ENCODE measurements at places on chromosomes 2 and 18.

GRCh38 chr2:163768881-163769695, 33.3 kb upstream of the FIGN start:
- no peak for DNase-seq

- no peak for DNase-seq
These were observed 519.5 kb upstream of the CHAC2 start for GRCh38 chr2:53247956-53248735.

DNA sequence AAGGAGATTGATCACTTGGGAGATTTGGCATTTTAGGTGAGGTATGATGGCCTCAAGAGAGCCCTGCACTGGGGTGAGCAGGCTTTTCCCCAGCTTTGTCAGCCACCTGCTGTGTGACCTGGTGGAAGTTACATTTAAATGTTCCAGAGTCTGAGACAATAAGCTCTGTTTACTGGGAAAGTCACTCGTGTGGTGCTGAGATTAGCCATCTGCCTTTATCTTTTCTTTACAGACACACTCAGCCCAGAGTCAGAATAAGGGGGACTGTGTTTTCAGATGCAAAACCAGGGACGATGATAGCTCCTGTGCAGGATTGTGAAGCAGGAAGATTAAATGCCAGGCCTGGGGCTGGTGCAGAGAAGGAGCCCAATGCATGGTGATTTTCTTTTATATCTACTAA, 47.9 kb downstream of the SH3RF3 start:
- DNase-seq = no peak

- no peak for DNase-seq
These were observed 558.2 kb upstream of the TNP1 start for GRCh38 chr2:217418090-217418489.

- DNase-seq = no peak
These were observed 3.8 kb upstream of the ALS2 start for GRCh38 chr2:201784563-201784962.

GRCh38 chr2:119518401-119519056, 5.8 kb downstream of the SCTR start:
- DNase-seq = no peak

DNA sequence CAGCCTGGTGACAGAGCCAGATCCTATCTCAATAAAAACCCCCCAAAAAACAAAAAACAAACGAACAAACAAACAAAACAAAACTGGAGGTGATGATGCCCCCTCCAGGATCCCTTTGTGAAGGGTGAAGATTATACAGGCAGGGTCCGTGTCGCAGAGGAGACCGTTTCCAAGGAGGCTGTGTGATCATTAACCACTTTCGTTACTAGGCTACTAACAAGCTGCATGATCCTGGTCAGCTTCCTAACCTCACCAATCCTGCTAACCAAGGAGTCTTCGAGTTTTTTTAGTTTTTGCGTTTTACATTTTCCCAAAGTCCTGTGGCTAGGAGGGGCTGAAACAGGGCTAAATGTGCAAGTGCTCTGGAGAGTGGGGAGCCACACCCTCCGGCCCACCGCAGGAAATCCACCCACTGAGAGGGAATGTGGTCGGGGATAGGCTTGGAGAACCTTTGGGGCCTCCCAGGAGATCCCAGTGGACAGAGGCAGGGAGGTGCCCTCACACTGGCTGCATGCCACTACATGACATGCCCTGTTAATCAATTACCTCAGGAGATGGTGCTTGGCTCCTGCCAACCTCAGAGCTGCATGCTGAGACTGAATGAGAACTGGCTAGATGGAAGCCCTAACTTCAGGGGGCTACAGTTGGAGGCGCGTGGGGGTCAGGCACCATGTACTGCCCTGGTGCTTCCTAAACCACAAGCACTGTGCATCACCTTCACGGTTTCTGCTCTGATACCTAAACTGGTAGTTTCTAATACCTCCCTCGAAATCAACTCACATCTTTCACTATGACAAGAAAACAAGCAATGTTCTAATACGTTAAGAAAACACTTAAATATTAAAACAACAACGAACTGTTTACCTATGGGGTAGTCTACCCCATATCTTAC, 67.5 kb upstream of the RGPD5 start:
- no peak for DNase-seq

GRCh38 chr18:36735130-36735529, 93.7 kb downstream of the TPGS2 start:
- DNase-seq = no peak

DNA sequence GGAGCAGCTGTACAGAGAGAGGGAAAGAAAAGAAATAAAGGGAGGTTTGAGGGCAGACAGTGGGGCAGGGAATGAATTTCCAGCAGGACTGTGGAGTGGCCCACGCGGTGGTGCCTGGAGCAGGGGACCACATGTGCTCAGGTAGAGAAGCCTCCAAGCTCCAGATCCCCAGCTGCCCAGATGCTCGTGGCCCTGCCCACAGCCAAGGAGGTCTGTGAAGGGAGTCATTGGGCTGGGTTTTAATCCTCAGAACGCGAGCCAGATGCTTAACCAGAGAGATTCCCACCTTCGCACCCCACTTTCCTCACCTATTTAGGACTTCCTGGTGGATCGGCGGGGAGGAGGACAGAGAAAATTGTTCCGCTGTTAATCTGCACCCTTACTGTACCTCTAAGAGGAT, 369.4 kb downstream of the PARD3B start:
- no peak for DNase-seq

DNA sequence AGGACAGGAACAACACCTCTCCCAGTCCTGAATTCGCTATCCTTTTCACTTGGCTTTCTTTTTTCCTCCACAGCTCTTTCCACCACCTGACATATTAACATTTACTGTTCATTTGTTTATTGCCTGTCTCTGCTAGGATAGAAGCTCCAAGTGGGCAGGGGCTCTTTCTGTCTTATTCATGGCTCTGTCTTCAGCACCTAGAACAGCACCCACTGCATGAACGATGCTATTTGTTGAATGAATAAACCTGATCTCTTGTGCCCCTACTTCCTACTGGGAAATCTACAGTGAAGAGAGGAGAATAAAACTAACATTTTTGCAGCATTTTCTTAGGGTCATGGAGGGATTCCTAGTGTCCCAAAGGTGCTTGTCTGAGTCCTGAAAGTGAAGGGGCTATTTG, 24.4 kb upstream of the GAREM2 start:
- peak; percentile 21 for DNase-seq

GRCh38 chr18:42813570-42813969, 301.9 kb downstream of the RIT2 start:
- no peak for DNase-seq

All from KBM-7 (cell line).